Neural progenitor cell (in vitro differentiated cells): ENCODE measurements at places on chromosomes 1 and 21. TPM values are rescaled to one million over a fixed set of nuclear protein-coding genes. Genes with fewer than 3 reads are reported as not detected.
A peak's percentile ranks its signal among the peaks of the same experiment; 100 is the strongest.

Gene ST6GALNAC5
- 30.7 and 35.9 TPM in 2 replicates for total RNA-seq

Gene C1orf146
- not detected in 2 replicates for total RNA-seq

Gene MRPL24
- total RNA-seq = 21.4 and 24.7 TPM in 2 replicates

Gene KLHL20
- 27.0 and 30.4 TPM in 2 replicates for total RNA-seq

Gene KRTAP12-2
- total RNA-seq = not detected in 2 replicates

Gene USH2A
- total RNA-seq = 0.03 and 0.04 TPM in 2 replicates

Gene C4BPA
- 0.06 TPM in 1 of 2 replicates, not detected in the other for total RNA-seq

Gene TPTE
- total RNA-seq = not detected in 2 replicates

Gene NBPF10
- 0.71 TPM in 2 replicates for total RNA-seq

Gene NTNG1
- total RNA-seq = 0.62 and 0.79 TPM in 2 replicates

Gene LINGO4
- not detected in 2 replicates for total RNA-seq

Gene DHX9
- 257 and 400 TPM in 2 replicates for total RNA-seq

Gene CYYR1
- total RNA-seq = 24.7 and 25.7 TPM in 2 replicates

DNA sequence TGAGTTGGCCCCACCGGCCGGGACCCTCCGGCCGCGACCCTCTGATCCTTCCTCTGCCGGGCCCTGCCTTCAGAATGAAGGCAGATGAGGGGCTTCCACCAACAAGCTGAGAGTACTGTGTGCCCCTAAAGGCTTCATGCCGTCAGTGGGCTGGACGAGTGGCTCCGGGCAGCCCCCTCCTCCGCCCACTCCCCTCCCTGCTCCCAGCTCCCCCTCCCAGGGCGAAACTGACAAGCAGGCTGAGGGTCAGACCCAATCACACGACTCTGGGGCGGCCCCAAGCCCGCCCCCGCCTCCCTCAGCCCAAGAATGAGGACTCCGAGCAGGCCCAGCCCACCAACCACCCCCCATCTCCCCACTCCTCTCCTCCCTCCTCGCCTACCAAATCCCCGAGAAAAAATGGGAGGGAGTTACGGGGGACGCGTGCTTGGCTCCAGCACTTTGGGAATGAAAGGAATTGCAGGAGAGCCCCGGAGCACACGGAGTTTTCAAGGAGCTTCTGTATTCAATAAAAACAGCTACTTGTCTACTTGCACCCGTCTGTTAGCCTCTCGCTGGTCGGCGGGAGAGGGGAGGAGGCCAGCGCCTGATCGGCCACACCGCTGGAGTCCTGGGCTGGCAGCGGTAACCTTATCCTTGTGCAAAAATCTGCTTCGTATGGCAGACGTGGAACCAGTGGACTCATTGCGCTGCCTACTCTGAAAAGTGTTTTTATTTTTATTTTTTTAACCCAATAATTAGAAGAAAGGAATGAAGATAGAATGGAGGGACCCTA is at the start of gene COL11A1:
Gene COL11A1, minus strand, starts transcription at position 147 of the 775 bp plus-strand sequence. CDS start 344 bp downstream, outside the sequence.
- peak; percentile 95 for DNase-seq
- H3K27ac ChIP-seq = peak within 1 kb of the TSS; percentile 89
- peaks cover 30% of the 10 kb centered on the region for H3K4me1 ChIP-seq
- H3K27me3 ChIP-seq = no peaks in the 10 kb centered on the region

GRCh38 chr1:214514032-214514818 is 37.2 kb downstream of the PTPN14 start:
- peaks cover 35% of the 10 kb centered on the region for H3K4me1 ChIP-seq
- peak overlapping the region; percentile 2 for H3K4me3 ChIP-seq
- peaks cover 7% of the 10 kb centered on the region for H3K36me3 ChIP-seq
- peak; percentile 55 for DNase-seq
- H3K27ac ChIP-seq = peak overlapping the region; percentile 76

- DNase-seq = no peak
- no peak overlapping the region for H3K4me3 ChIP-seq
- H3K27me3 ChIP-seq = no peaks in the 10 kb centered on the region
- H3K4me1 ChIP-seq = peaks cover 56% of the 10 kb centered on the region
- H3K27ac ChIP-seq = no peak overlapping the region
Measured at GRCh38 chr1:184660462-184661191, 94.0 kb downstream of the EDEM3 start.

DNA sequence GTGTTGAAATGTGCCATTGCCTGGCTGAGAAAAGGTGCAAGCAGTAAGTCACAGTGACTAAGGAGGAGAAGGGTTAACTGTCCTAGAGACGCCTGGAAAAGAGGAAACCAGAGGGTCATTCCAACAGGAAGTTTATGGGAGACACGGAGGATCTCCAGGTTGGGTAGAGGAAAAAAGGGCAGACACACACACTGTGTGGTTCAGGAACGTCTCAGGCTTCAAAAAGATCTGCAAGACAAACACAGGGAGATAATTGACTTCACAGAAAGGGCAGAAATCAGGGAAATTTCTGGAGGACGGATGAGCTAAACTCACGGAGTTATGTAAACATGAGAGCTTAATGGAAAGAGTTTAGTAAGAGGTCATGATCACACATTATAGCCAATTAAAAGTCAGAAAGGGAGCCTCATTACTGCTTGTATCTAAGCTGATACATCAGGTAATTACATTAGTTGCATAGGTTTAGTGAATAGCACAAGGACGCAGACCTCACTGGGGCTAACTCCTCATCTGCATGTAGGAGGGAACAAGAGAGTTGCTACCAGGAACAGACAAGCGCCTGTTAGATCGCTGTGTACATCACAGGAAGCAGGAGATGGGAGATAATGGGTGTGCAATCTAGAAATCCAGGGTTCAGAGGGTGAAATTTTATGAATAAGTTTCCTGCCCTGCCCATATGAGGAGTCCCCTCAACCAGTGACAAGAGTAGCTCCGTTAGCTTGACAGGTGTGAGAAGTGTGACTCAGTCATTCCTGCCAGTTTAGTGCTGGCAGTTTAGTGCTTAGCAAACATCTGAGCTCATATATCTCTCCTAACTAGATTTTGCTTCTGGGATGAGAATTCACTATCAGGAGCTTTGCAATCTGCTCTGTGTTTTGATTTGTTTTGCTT is 96.6 kb upstream of the TNR start:
- no peak for DNase-seq
- no peaks in the 10 kb centered on the region for H3K27me3 ChIP-seq
- H3K4me3 ChIP-seq = no peak overlapping the region

GRCh38 chr1:154553056-154554030 is 5.1 kb downstream of the UBE2Q1 start:
- no peaks in the 10 kb centered on the region for H3K27me3 ChIP-seq
- no peak overlapping the region for H3K27ac ChIP-seq
- H3K36me3 ChIP-seq = peaks cover 16% of the 10 kb centered on the region
- no peak for DNase-seq

GRCh38 chr1:47592296-47593012 is 154.6 kb downstream of the FOXD2 start:
- no peaks in the 10 kb centered on the region for H3K36me3 ChIP-seq
- H3K4me1 ChIP-seq = peaks cover 12% of the 10 kb centered on the region
- DNase-seq = no peak

GRCh38 chr1:43054961-43055360 is 96.3 kb upstream of the SLC2A1 start:
- peaks cover 34% of the 10 kb centered on the region for H3K4me1 ChIP-seq
- no peak overlapping the region for H3K4me3 ChIP-seq
- no peak for DNase-seq
- H3K36me3 ChIP-seq = no peaks in the 10 kb centered on the region
- no peak overlapping the region for H3K27ac ChIP-seq
- no peaks in the 10 kb centered on the region for H3K27me3 ChIP-seq

GRCh38 chr1:5465281-5465711 is 526.9 kb downstream of the NPHP4 start:
- no peak overlapping the region for H3K27ac ChIP-seq
- DNase-seq = no peak
- H3K27me3 ChIP-seq = no peaks in the 10 kb centered on the region

DNA sequence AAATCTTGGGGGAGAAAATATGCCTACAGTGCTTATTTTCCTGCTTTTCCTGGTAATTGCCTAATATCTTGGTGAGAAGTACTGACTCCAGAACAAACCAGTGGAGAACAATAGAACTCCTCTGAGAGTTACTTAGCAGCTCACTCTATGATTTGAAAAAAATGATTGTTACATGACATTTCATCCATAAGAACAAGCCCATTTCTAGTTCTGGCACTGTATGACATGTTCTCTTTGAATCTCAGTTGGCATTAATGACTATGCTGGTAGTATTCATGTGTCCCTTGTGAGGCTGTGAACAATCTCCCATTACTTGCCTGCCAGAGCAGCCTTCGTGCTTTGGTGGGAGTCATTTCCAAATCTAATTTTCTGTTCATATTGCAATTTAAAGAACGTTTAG is 58.0 kb downstream of the CLIC4 start:
- H3K27ac ChIP-seq = peak overlapping the region; percentile 27
- no peak for DNase-seq
- H3K27me3 ChIP-seq = no peaks in the 10 kb centered on the region
- no peak overlapping the region for H3K4me3 ChIP-seq

- no peak overlapping the region for H3K4me3 ChIP-seq
- no peak overlapping the region for H3K27ac ChIP-seq
- no peaks in the 10 kb centered on the region for H3K27me3 ChIP-seq
Measured at GRCh38 chr1:17577907-17578297, 38.4 kb downstream of the ARHGEF10L start.

GRCh38 chr1:17347769-17348592 is 24.0 kb upstream of the PADI6 start:
- DNase-seq = no peak
- no peaks in the 10 kb centered on the region for H3K27me3 ChIP-seq
- H3K4me1 ChIP-seq = no peaks in the 10 kb centered on the region
- H3K36me3 ChIP-seq = no peaks in the 10 kb centered on the region
- no peak overlapping the region for H3K27ac ChIP-seq
- no peak overlapping the region for H3K4me3 ChIP-seq

GRCh38 chr1:236024641-236025040 is 40.2 kb downstream of the NID1 start:
- H3K27ac ChIP-seq = no peak overlapping the region
- H3K4me1 ChIP-seq = no peaks in the 10 kb centered on the region
- no peaks in the 10 kb centered on the region for H3K27me3 ChIP-seq
- H3K4me3 ChIP-seq = no peak overlapping the region
- H3K36me3 ChIP-seq = no peaks in the 10 kb centered on the region

GRCh38 chr1:55724551-55725325 is 509.6 kb upstream of the USP24 start:
- DNase-seq = peak; percentile 55
- H3K27ac ChIP-seq = no peak overlapping the region
- no peak overlapping the region for H3K4me3 ChIP-seq
- H3K4me1 ChIP-seq = peaks cover 17% of the 10 kb centered on the region
- no peaks in the 10 kb centered on the region for H3K36me3 ChIP-seq

DNA sequence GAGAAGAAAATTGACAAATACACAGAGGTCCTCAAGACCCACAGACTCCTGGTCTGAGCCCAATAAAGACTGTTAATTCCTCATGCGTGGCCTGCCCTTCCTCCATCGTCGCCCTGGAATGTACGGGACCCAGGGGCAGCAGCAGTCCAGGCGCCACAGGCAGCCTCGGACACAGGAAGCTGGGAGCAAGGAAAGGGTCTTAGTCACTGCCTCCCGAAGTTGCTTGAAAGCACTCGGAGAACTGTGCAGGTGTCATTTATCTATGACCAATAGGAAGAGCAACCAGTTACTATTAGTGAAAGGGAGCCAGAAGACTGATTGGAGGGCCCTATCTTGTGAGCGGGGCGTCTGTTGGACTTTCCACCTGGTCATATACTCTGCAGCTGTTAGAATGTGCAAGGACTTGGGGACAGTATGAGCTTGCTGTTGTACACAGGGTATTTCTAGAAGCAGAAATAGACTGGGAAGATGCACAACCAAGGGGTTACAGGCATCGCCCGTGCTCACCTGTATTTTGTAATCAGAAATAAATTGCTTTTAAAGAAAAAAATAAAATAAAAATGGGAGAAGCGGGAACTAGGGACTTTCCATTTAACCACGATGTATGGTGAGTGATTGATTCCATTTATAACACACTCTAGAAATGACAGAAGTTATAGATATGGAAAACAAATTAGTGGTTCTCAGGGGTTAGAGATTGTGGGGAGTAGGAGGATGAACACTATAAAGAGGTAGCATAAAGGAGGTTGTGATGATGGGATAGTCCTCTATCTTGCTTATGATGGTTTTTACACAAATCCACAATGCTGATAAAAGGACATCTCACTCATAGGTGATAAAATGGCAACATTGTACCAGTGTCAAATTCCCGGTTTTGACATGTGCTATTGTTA is 244.7 kb downstream of the MRPL39 start:
- H3K27me3 ChIP-seq = no peaks in the 10 kb centered on the region
- no peaks in the 10 kb centered on the region for H3K36me3 ChIP-seq
- no peaks in the 10 kb centered on the region for H3K4me1 ChIP-seq

GRCh38 chr1:234918181-234918841 is 210.3 kb downstream of the TOMM20 start:
- H3K4me3 ChIP-seq = no peak overlapping the region
- H3K36me3 ChIP-seq = no peaks in the 10 kb centered on the region
- peak overlapping the region; percentile 57 for H3K27ac ChIP-seq
- no peaks in the 10 kb centered on the region for H3K27me3 ChIP-seq
- peak; percentile 69 for DNase-seq

DNA sequence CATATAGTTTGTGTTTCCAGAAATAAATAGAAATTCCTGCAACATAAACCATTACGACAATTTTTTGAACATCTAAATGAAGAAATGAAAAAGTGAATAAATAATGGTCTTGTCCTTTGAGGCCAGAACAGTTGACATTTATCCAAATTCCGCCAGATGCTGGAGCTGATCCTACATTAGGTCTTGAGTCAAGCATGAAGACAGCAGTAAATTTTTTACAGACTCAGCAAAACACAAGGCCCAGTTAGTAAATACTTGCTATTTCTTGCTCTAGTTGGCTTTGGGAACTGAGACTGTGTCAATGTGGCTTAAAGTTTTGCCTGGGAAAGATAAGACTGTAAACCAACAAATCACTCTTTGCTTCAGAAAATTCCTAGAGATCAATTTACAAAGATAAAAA is 540.1 kb upstream of the RGS18 start:
- no peak overlapping the region for H3K4me3 ChIP-seq
- H3K36me3 ChIP-seq = no peaks in the 10 kb centered on the region
- H3K27me3 ChIP-seq = no peaks in the 10 kb centered on the region

DNA sequence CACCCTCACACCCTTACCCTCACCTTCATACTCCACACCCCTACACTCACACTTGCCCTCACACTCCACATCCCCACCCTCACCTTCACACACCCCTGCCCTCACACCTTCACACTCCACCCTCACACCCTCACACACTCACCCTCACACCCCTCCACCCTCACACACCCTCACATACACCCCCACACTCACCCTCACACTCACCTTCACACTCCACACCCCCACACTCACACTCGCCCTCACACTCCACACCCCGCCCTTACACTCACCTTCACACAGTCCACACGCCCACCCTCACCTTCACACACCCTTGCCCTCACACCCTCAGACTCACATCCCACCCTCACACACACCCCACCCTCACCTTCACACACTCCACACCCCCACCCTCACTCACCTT is 43.6 kb upstream of the EDN2 start:
- no peak overlapping the region for H3K4me3 ChIP-seq
- no peaks in the 10 kb centered on the region for H3K4me1 ChIP-seq
- no peak for DNase-seq

GRCh38 chr21:36261459-36261858 is 58.5 kb upstream of the MORC3 start:
- no peak overlapping the region for H3K4me3 ChIP-seq
- no peaks in the 10 kb centered on the region for H3K27me3 ChIP-seq
- no peaks in the 10 kb centered on the region for H3K36me3 ChIP-seq
- no peak for DNase-seq
- H3K27ac ChIP-seq = no peak overlapping the region
- H3K4me1 ChIP-seq = no peaks in the 10 kb centered on the region

GRCh38 chr21:45164124-45164511 is 89.7 kb downstream of the ADARB1 start:
- no peaks in the 10 kb centered on the region for H3K36me3 ChIP-seq
- no peak for DNase-seq
- no peak overlapping the region for H3K4me3 ChIP-seq
- no peaks in the 10 kb centered on the region for H3K27me3 ChIP-seq
- H3K27ac ChIP-seq = no peak overlapping the region

- no peaks in the 10 kb centered on the region for H3K27me3 ChIP-seq
- H3K27ac ChIP-seq = no peak overlapping the region
- H3K4me1 ChIP-seq = peaks cover 4% of the 10 kb centered on the region
Measured at GRCh38 chr1:16324456-16324890, 27.8 kb downstream of the FBXO42 start.
